T-helper 1 cell (primary cell): ENCODE measurements at places on chromosomes 16 and 17.

GRCh38 chr16:90053902-90054500 is 23.1 kb downstream of the PRDM7 start:
- no peak for DNase-seq

DNA sequence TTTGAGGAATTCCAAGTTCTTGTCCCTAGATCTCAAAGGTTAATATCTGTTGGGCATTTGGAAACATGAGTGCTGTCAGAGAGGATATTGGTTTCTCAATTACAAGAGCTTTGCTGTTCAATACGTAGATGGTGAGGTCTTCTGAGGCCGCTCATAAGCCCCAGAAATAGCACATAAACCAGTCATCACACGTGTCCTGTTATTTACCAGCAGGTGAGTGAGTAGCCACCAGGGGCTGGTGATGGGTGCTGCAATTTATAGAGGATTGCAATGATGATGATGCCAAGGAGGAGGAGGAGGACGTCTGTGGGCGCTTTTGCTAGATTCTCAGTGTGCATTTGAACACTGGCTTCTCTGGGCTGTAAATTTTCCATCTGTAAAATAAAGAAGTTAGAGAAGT is 89.0 kb downstream of the SALL1 start:
- no peak for DNase-seq

DNA sequence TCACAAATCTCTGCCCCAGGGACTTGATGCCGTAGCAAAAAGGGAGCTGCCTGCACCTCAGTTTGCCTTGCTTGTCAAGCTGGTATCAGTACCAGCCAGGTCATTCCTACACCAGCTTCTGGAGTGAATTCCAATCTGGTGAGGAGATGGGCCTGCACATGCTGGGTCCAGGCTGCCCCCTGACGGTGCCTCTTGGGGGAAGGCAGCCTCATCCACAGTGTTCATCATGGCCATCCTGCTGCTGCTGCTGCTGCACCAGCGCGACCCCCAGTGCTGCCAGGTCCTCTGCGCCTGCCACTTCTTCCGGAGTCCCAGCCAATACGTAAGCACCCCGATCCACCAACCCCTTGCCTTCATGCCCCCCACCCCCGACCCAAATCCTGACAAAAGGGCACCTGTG is 8.3 kb downstream of the MRPL27 start:
- DNase-seq: no peak

GRCh38 chr16:55217392-55217791 is 106.6 kb upstream of the IRX6 start:
- no peak for DNase-seq

- no peak for DNase-seq
These were observed 1.2 kb downstream of the PTX4 start for GRCh38 chr16:1487395-1488053.

- DNase-seq: no peak
These were observed 254.7 kb upstream of the SOX9 start for GRCh38 chr17:71866095-71866494.

GRCh38 chr16:47358816-47359215 is 102.0 kb downstream of the ITFG1 start:
- DNase-seq: no peak

- no peak for DNase-seq
These were observed 62.7 kb downstream of the RBFOX3 start for GRCh38 chr17:79548116-79548515.

- DNase-seq: no peak
These were observed 583 bp upstream of the ZNF747 start for GRCh38 chr16:30535106-30535776.

GRCh38 chr17:31224366-31224765 is 72.7 kb downstream of the OMG start:
- DNase-seq: no peak
